T follicular helper cell (primary cell): ENCODE measurements at places on chromosomes 1 and 21.

GRCh38 chr1:110673197-110673701 is 1.5 kb downstream of the KCNA3 start:
- DNase-seq, result peak; percentile 6

GRCh38 chr1:161958425-161958824 is 65.2 kb downstream of the OLFML2B start:
- DNase-seq, result no peak

GRCh38 chr1:10528066-10529014 is 53.6 kb downstream of the PEX14 start:
- DNase-seq, result no peak

DNA sequence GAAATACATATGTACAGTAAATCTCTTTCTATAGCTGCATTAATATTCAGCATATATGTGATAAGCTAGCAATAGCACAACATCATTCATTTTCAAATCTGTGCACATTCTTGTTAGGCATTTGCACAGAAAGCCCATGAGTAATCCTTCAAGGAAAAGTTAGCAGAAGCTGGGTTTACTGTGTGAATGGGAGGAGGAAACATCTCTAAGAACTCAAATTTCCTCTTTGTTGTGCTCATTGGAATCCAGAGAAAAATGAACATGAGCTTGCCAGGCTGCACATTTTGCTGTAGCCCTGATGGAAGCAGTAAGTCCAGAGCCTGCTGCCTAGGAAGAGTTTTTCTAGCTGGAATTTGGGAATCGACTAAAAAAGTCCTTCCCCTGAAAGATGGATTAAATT is 214.2 kb upstream of the FOXD3 start:
- no peak for DNase-seq

GRCh38 chr1:55420026-55420425 is 204.9 kb upstream of the USP24 start:
- no peak for DNase-seq

DNA sequence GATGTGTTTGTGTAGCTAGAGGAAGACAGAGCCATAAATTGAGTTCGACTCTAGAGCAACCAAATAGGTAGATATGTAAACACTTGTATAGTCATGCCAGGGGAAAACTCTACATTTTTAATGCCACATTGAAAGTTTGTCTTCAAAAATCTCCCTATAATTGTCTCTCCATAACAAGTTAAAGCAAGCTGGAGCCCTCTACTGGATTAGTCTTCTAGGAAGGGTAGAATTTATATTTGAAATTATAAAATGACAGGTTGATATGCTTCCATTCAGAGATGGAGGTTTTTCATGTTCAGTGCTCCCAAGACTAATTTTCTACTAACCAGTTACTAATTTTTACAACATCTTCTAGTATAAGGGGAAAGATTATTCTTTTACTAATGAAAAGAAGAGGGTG is 13.1 kb upstream of the COL24A1 start:
- no peak for DNase-seq

DNA sequence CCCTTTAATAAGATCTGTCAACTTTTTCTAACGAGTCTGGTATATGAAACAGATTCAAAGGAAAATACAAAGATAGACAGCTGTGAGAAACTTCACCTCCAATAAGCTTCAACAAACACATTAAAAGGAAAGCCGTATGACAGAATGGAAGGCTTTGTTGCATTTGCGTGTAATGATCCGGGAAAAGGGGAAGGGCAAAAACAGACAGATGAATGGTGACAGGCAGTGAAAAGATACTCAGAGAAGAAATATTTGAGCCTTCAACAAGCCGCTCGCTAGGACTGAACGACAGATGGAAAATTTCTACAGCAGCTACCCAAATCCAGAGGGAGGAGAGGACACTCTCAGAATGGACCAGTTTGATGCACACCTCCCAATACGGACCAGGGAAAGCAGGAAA is 14.9 kb downstream of the COPA start:
- DNase-seq, result no peak

DNA sequence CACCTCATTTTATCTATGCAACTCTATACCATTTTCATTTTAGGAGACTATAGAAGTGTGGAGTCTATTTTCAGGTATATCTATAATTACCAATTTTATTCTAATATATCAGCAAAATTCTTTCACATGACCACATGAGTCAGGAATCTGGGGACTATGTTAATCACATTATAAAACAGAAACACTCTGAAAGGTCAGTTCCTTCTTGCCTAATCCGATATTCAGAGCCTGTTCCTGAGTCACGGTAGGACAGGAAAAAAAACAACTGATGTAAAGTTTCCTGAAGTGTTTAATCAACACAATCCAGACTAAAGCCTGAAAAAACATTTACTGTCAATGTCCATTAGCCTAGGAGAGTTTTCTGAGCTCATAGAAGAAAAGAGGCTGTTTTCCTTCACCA is 1902.3 kb downstream of the NCAM2 start:
- DNase-seq, result no peak

DNA sequence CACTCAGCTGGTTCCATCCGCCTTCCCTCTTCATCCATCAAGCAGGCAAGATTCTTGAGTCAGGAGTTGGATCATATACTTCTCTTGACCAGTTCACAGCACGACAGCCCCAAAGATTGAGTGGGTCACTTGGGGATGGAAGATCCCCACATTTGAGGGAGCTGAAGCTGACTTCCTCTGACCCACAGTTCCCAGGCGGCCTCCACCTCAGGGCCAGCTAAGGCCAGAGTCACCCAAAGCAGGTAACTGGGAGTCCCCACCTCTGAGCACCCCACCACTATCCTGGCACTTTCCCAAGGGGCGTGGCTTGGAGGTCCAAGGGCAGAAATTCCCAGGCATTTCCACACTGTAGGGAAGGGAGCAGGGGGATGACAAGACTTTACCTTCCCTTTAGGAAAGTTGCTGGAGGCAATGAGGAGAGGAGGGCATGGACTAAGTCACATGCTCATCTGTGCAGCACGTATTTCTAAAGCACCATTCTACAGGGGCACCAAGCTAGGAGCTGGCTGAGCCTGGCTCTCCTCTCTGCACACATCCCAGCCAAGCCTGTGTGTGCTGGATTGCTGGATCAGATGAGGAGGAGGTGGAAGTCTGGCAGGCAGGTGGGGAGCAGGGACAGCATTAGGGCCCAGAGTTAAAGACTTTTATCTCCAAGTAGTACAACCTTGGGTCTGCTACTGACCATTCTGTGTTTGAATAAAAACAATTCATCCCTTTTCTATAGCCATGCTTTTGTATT is 1.3 kb upstream of the RD3 start:
- no peak for DNase-seq

GRCh38 chr1:20578062-20578461 is 10.8 kb upstream of the CDA start:
- no peak for DNase-seq

DNA sequence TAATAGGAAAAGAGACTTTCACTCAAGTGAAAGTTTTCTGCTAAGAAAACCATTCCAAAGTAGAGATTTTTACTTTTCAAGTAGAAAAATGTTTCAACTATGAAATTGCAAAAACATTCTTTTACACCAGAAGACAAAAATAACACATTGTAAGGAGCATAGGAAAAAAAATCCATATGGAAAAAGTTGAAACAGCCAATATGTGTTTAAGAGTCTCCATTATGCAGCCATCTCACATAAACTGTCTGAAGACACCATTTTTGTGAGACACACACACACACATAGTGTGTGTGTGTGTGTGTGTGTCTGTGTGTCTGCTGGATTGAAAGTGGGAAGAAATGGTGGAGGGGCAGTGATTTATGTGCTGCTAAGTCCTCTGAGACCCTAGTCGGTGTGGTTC is 162.1 kb downstream of the HHAT start:
- no peak for DNase-seq

- DNase-seq, result no peak
Observed at GRCh38 chr1:53544728-53545515, 85.7 kb downstream of the DMRTB1 start.

DNA sequence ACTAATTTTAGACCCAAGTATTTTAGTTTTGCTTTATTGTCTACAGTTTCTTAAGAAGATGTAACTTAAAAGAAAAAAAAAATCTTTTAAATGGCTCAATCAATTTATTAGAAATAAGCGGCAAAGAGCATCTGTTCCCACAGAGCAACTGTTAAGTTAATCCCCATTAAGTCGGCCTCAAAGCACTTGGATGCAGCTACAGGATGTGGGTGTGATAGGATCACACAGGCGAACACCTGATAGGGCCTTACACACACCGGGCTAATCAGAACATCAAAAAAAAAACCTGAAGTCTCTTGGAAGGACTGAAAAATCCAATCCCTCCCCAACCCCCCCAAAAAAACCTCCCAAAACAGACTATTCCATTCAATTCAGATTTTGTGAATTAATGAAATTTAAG is 23.0 kb downstream of the APP start:
- no peak for DNase-seq

GRCh38 chr21:42315296-42315891 is at the start of gene TFF3:
Gene TFF3 (minus strand): TSS chr21:42315409. CDS start chr21:42315374, 35 bp downstream.
- DNase-seq, result no peak

DNA sequence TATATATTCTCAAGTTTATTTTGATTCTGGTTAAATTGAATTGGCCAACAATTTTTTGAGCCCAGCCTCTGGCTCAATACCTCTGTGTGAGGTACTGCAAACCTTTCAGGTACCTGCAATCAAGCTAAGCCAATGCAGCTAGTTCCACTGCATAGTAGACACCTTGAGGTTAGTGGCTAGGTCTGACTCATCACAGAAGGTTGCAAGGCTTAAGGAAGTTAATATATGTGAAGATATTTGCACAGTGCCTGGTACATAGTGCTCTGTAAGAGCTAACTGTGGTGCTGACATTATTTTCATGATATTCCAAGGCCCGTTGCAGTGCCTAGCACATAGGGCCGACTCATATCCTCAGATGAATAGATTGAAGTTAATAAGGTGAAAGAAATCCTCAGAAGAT is 330.5 kb upstream of the KAZN start:
- no peak for DNase-seq

DNA sequence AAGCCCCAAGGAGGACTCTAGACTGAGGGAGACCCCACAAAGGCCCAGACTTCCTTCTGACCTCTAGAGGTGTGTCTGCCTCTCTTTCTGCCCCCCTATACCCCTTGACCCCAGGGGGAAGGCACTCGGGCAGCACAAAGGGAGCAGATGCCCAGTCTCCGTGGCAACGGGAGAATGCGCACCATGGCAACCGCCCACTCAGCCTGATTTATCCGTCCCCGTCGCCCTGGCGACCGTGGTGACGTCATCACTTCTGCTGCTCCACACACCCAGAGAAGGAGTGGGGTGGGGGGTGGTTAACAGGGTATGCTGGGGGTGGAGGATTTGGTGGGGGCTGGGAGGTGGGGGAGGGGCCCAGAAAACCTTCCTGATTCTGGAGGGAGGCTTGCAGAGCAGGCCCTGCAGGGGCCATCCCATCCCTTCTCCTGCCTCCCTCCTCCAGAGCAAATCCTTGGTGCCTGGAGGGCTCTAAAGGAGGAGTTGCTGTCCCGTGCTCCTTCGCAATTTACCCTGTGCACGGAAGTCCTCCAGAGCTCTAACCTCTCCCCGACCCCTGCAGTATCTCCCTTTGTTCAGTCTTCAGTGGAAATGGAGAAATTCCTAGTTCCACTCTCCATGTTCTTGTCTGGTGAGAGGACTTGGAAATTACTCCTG is 6.3 kb downstream of the CELF3 start:
- DNase-seq, result peak; percentile 7

DNA sequence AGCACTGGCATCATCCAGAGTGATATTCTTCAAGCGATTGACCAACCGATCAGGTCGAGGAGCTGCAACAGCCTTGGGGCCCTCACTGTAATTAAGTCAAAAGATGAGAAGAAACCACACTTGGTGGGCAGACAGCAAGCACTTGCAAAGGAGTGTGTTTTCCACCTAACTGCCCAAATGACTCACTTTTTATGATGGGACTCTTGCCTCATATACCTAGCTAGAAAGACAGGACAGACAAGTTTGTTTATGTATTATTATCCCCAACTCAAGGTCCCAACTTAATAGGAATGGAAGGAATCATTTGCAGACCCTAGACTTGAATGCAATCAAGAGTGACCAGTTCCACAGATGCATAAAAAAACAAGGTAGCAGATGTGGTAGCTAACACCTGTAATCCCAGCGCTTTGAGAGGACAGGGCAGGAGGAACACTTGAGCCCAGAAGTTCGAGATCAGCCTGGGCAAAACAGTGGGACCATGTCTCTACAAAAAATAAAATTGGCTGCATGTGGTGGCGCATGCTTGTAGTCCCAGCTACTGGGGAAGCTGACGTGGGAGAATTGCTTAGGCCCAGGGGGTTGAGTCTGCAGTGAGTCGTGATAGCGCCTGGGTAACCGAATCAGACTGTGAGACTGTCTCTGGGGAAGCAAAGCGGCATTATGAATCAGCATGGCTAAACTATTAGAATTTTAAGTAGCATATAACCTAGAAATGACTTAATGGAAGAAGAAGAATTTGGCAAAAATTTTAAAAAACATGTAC is 2.3 kb upstream of the NRAS start:
- no peak for DNase-seq

DNA sequence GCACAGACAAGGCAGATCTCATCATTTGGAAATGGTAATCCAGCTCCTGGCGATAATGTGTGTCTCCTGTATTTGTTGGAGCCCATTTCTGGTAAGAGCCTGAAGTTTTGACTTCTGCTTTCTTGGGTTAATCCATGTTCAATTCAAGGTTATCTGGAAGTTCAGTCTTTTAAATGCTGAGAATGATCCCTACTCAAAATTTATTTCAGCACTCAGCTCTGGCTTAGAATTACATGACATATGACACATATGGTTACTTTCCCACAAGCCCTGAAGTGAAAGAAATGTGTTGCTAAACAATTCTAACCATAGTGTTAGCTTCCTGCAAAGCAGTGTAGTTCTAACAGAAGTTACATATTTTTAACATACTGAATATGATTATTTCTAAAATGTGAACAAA is 2.7 kb downstream of the PTGFR start:
- DNase-seq, result no peak

GRCh38 chr1:209266590-209267205 is 316.8 kb upstream of the CAMK1G start:
- no peak for DNase-seq

GRCh38 chr1:1898246-1898933 is 7.5 kb upstream of the GNB1 start:
- DNase-seq, result no peak

DNA sequence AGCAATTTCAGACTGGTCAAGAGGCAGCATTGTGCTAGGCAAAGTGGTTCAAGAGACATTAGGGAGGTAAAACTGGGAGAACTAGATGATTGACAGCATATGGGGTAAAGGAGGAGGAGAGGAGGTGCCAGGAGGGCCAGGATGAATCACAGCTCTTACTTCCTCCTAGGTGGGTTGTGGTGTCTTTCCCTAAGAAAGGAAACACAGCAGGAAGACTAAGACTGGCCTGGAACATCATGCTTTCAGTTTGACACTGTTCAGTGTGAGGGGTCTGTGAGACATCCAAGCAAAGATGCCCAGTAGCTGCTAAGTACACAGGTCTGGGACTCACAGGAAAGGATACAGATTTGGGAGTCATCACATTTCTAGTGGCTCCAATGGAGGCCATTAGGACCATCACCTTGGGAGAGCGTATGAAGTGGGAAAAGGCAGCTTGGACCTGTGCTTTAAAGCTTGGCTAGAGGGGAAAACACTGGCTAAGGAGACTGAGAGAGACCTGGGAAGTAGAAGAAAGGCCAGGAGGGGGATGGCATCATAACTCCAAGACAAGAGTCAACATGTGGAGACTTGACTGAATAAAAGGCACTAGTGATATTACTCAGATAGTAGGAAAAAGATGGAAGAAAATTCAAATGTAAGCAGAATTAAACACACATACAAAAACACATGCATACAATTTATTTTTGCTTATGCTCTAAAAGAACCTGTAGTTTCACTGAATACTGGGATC is 17.3 kb downstream of the CD58 start:
- DNase-seq, result no peak
